NCI-H446 treated with DMSO at 0.1 percent for 48 hours (cell line): ENCODE measurements at places on chromosomes 11 and 22.
A peak's percentile ranks its signal among the peaks of the same experiment; 100 is the strongest.

- peak; percentile 75 for DNase-seq
Measured at GRCh38 chr22:23225724-23226496, 45.6 kb downstream of the BCR start.

- DNase-seq, result no peak
Measured at GRCh38 chr22:26573026-26573662, 16.8 kb downstream of the TPST2 start.

DNA sequence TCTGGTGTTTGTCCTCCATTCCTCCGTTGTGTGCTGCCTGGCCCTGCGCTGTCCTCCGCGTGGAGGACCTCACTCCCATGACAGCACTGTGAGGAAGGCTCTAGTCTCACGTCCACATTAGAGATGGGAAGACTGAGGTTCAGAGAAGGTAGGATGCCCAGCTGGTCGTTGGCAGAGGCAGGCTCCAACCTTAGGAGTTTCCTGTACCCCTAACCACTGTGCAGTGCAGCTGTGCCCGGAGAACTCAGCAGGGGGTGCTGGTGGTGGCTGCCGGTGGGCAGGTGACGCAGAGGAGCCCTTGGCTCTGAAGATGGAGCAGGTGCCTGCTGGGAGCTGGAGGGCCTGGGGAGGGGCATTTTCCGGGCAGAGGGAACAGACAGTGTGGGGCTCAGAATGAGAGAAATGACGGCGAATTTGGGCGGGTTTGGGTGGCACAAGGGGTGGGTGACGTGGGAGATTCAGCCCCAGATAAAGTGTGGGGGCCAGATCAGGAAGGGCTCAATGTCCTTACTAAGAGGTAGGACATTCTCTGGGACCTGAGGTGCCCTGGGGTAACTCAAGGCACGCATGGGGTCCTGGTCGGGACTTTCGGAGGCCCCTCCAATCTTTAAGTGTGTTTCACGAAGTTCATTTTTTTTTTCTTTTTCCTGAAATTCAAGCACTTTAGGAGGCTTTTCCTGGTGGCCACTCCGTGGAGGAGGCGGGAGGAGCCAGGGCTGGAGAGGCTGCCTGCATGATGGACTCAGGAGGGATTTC, 535.0 kb downstream of the TBC1D22A start:
- no peak for DNase-seq

GRCh38 chr11:107078375-107078774, 60.1 kb upstream of the GUCY1A2 start:
- DNase-seq, result no peak

- DNase-seq, result no peak
Measured at GRCh38 chr11:102111787-102112508, 1.7 kb downstream of the YAP1 start.

GRCh38 chr22:36289406-36289870, 36.5 kb downstream of the APOL1 start:
- no peak for DNase-seq

DNA sequence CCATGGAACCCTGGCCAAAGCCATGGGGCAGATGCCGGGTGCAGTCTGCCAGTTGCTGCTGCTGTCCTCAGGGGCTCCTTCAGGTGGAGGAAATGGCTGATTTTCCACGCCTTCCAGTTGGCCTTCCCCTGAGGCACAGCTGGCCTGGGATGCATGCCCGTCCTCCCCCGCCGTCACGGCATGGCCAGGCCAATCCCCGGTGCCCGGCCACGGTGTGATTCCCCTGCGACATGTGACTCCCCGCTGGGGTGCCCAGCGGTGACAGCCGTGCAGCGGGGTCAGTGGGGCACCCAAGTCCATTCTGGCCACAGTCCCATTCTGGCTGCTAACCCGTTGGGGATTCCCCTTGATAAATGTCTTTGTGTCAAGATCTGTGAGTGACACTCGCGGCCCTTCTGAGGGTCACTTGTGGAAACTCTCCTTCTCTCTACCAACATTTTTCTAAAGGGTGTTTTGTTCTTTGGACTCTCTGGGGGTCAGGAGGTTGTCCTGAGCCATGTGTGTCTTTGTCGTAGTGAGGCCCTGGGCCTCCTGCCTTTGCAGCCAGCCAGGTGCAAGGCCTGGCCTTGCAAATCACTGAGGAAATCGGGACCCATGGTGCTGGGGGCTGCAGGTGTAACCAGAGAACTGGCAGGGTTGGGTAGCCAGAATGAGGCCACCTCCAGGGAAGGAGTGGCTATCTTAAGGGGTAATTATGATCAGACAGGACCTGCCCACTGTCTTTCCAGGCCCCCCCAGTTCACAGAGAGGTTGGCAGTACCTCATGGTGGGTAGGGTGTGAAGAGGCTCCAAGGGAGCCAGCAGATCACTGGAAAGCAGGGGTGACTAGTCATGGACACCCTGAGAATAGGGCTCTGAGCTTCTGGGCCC, 37.1 kb downstream of the KCNQ1OT1 start:
- no peak for DNase-seq

- no peak for DNase-seq
Measured at GRCh38 chr11:69721745-69722144, 17.9 kb upstream of the FGF19 start.

GRCh38 chr11:111631024-111631665, 28.9 kb downstream of the SIK2 start:
- DNase-seq, result no peak
